ENCODE measurements at places on chromosomes 5 and 9. TPM values are rescaled to one million over a fixed set of nuclear protein-coding genes. Genes with fewer than 3 reads are reported as not detected.
A peak's percentile ranks its signal among the peaks of the same experiment; 100 is the strongest.

The TMOD1 gene
- total RNA-seq = not detected

The C9orf153 gene
- total RNA-seq = under 0.01 TPM

DNA sequence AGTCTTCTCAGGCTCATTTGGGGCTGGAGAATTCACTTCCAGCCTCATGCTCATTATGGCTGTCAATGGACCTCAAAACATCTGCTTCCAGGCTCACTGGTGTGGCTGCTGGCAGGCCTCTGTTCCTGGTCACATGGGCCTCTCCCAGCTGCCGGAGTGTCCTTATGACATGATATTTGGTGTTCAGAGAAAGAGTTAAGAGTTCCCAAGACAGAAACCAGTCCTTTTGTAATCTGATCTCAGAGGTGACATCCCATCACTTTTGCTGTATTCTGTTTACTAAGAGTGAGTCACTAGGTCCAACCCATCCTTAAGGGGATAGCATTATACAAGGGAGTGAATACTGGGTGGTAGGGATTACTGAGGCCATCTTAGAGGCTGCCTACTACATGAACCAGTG lies 104.6 kb downstream of the CACNA1B start:
- H3K4me3 ChIP-seq = no peak overlapping the region
- H3K27me3 ChIP-seq = no peaks in the 10 kb centered on the region
- no peaks in the 10 kb centered on the region for H3K4me1 ChIP-seq

GRCh38 chr5:143426437-143426991 lies 23.0 kb upstream of the NR3C1 start:
- H3K27me3 ChIP-seq = no peaks in the 10 kb centered on the region
- DNase-seq = no peak
- no peak overlapping the region for H3K27ac ChIP-seq
- H3K4me3 ChIP-seq = no peak overlapping the region
- no peaks in the 10 kb centered on the region for H3K36me3 ChIP-seq

DNA sequence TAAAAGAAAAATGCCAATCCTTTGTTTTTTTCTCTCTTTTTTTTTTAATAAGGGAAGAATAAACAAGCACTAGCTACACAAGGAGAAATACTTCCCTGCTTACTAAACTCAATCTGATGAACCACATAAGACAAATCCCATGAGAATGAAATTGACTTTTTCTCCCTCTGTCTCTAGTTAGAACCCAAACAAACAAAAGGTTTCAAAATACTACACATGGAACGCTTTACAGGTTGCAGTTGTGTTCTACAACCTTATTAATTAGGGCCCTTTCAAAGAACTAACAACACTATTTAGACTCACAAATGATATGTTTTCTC lies 124.5 kb downstream of the PDE4D start:
- peaks cover 26% of the 10 kb centered on the region for H3K27me3 ChIP-seq
- H3K4me1 ChIP-seq = peaks cover 14% of the 10 kb centered on the region
- H3K27ac ChIP-seq = no peak overlapping the region
- no peaks in the 10 kb centered on the region for H3K36me3 ChIP-seq

GRCh38 chr5:11524188-11524587 lies 380.1 kb downstream of the CTNND2 start:
- no peaks in the 10 kb centered on the region for H3K27me3 ChIP-seq
- DNase-seq = no peak
- no peak overlapping the region for H3K27ac ChIP-seq
- H3K36me3 ChIP-seq = no peaks in the 10 kb centered on the region

DNA sequence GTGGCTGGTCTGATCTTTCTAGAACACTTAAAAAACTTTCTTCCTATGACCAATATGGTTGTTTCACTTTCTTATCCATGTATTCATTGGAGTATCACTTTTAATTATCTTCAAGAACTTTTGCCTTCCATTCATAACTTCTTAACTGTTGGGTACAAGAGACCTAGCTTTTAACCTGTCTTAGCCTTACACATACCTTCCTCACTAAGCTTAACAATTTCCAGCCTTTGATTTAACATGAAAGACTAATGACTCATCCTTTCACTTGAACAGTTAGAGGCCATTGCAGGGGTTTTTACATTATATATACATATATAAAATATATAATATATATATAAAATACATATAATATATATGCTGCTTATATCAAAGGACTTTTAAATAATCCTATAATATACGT lies 57.9 kb downstream of the ABHD17B start:
- no peak overlapping the region for H3K4me3 ChIP-seq
- H3K4me1 ChIP-seq = no peaks in the 10 kb centered on the region
- no peak for DNase-seq
- H3K27me3 ChIP-seq = no peaks in the 10 kb centered on the region
- H3K27ac ChIP-seq = no peak overlapping the region
- H3K36me3 ChIP-seq = no peaks in the 10 kb centered on the region

DNA sequence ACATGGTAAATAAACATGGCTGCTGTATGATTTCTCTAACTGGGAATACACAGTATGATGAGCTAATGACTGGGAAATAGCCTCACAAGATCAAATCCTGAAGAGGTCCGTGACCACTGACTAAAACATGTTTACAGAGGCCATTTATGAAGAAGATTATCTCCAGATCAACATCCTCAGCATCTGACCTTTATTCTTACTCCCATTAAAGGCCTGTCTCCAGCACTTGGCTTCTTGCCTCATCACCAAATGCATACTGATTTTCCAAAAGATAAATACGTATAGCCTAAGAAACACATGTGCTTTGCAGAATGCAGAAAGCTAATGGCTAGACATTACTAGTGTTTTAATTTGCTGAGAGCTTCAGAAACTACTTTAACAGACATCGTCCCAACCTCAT lies 108.0 kb upstream of the TSLP start:
- H3K4me3 ChIP-seq = no peak overlapping the region
- H3K27me3 ChIP-seq = no peaks in the 10 kb centered on the region
- no peak for DNase-seq
- H3K27ac ChIP-seq = no peak overlapping the region
- H3K36me3 ChIP-seq = no peaks in the 10 kb centered on the region

GRCh38 chr9:6356904-6357303 lies 28.7 kb downstream of the TPD52L3 start:
- no peak overlapping the region for H3K27ac ChIP-seq
- H3K4me3 ChIP-seq = no peak overlapping the region
- H3K4me1 ChIP-seq = peaks cover 18% of the 10 kb centered on the region
- DNase-seq = no peak

DNA sequence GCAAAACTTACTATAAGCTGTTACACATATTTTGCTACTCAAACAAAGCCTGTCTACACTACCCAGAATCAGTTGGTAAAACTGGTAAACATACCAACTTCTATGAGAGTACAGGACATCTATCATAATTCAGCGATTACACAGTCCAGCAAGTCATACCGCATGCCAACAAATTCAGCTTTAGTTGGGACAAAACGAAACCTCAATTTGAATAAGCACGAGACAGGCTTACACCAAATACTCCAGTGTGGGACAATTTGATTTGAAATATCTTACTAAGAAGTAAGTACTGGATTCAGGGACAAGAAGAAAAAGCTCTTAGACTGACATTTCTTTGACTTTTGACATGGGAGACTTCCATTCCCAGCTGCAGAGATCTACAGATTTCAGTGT lies 2.0 kb downstream of the NRG2 start:
- H3K27ac ChIP-seq = no peak overlapping the region
- H3K27me3 ChIP-seq = peaks cover 20% of the 10 kb centered on the region
- H3K4me1 ChIP-seq = peaks cover 19% of the 10 kb centered on the region
- H3K4me3 ChIP-seq = peak overlapping the region; percentile 75
- peak; percentile 52 for DNase-seq
- no peaks in the 10 kb centered on the region for H3K36me3 ChIP-seq

GRCh38 chr9:14346811-14347405 lies 33.0 kb upstream of the NFIB start:
- peaks cover 92% of the 10 kb centered on the region for H3K27me3 ChIP-seq
- H3K27ac ChIP-seq = no peak overlapping the region
- no peak for DNase-seq
- H3K36me3 ChIP-seq = no peaks in the 10 kb centered on the region
- H3K4me3 ChIP-seq = peak overlapping the region; percentile 61

DNA sequence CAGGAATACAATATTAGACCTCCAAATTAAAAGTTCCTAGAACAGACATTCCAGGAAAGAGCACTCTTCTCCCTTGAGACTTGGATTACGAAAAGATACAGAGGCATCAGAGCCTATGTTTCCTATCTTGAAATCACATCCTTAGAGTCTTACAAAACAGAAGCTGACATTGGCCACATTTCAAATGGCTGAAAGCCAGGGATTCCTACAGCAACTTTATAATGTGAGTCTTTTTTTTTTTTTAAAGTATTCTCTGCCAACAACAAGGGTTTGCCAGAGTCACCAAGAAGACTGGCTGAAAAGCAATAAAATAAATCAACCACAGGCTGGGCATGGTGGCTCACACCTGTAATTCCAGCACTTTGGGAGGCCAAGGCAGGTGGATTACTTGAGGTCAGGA lies 63.1 kb downstream of the TRPM6 start:
- no peaks in the 10 kb centered on the region for H3K4me1 ChIP-seq
- peaks cover 4% of the 10 kb centered on the region for H3K27me3 ChIP-seq
- no peak for DNase-seq
- H3K27ac ChIP-seq = no peak overlapping the region
- no peak overlapping the region for H3K4me3 ChIP-seq

All from osteoblast (primary cell).